Regular cardiac myocyte (primary cell): ENCODE measurements at places on chromosomes 2 and 18. TPM values are rescaled to one million over a fixed set of nuclear protein-coding genes. Genes with fewer than 3 reads are reported as not detected.

Gene COLEC12
- 5.0 and 10.1 TPM in 2 replicates for total RNA-seq

Gene L3MBTL4
- under 0.01 TPM in 2 replicates for total RNA-seq

Gene AQP12B
- total RNA-seq: not detected in 2 replicates

Gene SERPINB4
- not detected in 2 replicates for total RNA-seq

Gene CCDC141
- 0.19 and 0.56 TPM in 2 replicates for total RNA-seq

Gene SPTBN1
- total RNA-seq: 456 and 469 TPM in 2 replicates

Gene MARCO
- total RNA-seq: not detected in 2 replicates

Gene ACADL
- under 0.01 TPM in 1 of 2 replicates, not detected in the other for total RNA-seq

Gene HOXD3
- total RNA-seq: 0.28 TPM in 1 of 2 replicates, not detected in the other

Gene CXCR1
- not detected in 2 replicates for total RNA-seq

Gene BBS5
- total RNA-seq: 2.9 and 5.4 TPM in 2 replicates

Gene PIEZO2
- total RNA-seq: 2.9 and 5.1 TPM in 2 replicates

Gene IL36B
- not detected in 2 replicates for total RNA-seq

Gene TUBA3E
- total RNA-seq: not detected in 2 replicates

Gene VAPA
- 278 and 307 TPM in 2 replicates for total RNA-seq

Gene LRP1B
- total RNA-seq: under 0.01 TPM in 2 replicates

Gene MAB21L4
- total RNA-seq: not detected in 2 replicates

Gene DCDC2C
- not detected in 2 replicates for total RNA-seq

Gene HEATR5B
- total RNA-seq: 19.9 and 27.9 TPM in 2 replicates

Gene C1GALT1C1L
- 1.1 and 1.3 TPM in 2 replicates for total RNA-seq
